ENCODE measurements at places on chromosomes 12 and 14.
A peak's percentile ranks its signal among the peaks of the same experiment; 100 is the strongest.

DNA sequence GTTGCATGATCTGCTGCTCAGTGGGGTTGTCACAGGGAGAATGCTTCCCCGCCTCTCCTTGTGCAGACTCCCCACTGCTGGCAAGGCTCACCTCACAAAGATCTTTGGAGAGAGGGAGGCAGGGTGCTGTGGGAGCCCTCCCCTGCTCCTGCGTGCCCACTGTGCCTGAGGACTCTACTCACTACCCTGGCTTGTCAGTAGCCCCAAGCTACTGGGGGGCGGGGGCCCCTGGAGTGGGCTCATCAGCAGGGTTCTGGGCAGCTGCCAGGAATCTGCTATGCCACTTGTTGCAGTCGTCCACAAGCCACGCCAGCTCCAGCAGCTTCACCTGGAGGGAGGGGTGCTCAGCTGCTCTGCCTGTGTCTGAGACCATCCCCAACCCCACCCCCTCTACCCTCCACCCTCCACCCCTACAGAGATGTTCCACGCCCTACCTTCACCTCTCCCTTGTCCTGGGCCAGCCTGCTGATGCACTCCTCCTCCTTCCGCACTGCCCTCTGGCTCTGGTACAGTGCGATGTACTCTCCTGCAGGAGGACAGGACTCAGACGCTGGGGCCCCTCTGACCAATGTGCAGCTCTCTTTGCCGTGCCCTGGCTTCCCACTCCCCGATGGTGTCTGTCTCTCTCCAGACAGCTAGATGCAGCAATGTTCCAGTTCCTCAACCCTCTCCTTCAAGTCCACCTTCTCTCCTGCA is 14.2 kb upstream of the BLTP3B start:
- no peak for DNase-seq

- peak; percentile 71 for DNase-seq
Observed at GRCh38 chr12:53044052-53044581, 5.7 kb upstream of the TNS2 start.

DNA sequence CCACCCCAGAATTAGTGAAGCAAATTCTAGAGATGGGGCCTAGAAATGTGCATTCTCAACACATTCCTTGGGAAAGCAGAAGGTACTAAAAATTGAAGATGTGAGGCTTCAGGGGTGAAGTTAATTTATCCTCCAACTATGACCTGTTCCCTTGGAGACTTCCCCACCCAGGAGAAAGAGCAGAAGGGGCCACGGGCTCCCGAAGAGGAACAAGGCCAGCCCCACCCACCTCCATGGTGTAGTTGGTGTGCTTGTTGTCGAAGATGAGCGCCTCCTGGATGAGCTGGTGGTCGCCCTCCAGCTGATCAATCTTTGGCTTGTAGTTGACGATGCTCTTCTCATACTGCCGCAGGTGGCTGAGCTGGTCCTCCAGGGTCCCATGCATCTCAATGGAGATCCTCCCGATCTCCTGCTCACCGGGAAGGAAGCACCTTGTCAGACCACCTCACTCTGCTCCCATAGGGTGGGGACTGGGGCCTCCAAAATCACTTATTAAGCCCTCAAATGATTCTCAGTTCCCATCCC is 87.8 kb upstream of the ZFP36L1 start:
- peak; percentile 6 for DNase-seq

DNA sequence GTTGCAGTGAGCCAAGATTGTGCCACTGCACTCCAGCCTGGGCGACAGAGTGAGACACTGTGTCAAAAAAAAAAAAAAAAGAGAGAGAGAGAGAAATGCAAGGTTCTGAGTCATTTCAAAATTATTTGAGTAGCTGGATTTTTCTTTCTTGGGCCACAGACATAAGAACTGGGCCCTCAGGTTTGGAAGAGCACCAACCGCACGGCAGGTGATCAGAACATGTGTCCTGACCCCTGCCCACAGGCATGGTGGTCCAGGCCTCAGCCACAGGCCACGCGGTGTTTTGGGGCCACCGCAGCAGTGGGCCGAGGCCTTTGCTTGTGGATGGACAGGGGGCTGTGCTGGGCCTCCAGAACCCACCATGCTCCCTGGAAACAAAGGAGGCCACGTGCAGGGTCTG is 126.7 kb downstream of the CALM1 start:
- DNase-seq: no peak

GRCh38 chr12:103278329-103278728 is 217.4 kb downstream of the C12orf42 start:
- no peak for DNase-seq

DNA sequence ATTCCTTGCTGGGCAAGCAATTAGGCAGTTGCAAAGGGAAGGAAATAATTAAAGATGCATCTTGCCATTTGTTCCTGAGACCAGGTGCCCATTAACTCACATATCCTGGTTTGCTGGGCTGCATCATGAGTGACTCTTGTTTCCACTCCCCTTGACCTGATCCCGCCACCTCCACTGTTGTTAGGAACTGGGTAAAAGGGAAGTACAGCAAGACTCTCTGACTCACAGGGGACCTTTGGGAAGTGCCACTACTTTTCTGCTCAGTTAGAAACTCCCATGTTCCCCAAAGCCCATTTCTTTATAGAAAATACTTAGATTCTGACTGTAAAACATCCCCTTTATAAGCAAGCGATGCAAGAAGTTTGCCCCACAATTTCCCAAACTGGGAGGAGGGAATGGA is 186.0 kb upstream of the BCL2L14 start:
- no peak for DNase-seq
